ENCODE measurements at places on chromosomes 7 and 10.
A peak's percentile ranks its signal among the peaks of the same experiment; 100 is the strongest.

DNA sequence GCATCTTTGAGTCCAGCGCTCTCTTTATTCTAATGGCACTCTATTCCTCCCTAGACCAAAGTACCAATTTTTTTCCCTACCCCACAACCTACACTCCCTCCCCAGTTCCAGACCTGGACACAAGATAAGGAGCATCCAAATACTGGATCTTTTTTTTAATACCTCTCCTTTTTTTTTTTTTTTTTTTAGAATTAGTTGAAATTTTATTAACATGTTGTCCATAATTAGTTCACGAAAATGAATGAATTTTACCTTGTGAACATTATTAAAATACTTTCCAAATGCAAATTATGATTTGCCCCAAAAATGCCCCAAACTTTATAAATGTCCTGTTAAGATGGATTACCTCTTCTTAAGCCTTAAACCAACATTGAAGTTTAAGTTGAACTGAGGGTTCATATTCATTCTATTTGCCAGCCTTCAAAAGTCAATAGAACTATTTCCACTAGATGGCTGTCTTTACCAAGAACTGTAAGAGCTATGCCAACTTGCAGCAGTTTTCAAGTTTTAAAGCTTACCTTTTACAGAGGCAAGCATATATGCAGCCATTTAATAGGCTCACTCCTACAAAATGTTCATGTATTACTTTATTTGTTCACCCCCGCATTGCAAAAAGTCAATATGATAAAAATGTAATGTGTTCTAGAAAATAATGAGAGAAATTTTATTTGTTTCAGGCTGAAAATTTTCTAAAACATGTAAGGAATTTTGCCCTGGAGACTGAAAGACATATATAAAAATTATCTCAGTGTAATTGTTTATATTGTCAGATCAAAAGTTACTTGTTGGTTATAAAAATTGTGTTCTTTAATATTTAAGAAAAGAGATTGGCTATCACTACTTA lies 39.7 kb upstream of the TNKS2 start:
- no peak for DNase-seq

DNA sequence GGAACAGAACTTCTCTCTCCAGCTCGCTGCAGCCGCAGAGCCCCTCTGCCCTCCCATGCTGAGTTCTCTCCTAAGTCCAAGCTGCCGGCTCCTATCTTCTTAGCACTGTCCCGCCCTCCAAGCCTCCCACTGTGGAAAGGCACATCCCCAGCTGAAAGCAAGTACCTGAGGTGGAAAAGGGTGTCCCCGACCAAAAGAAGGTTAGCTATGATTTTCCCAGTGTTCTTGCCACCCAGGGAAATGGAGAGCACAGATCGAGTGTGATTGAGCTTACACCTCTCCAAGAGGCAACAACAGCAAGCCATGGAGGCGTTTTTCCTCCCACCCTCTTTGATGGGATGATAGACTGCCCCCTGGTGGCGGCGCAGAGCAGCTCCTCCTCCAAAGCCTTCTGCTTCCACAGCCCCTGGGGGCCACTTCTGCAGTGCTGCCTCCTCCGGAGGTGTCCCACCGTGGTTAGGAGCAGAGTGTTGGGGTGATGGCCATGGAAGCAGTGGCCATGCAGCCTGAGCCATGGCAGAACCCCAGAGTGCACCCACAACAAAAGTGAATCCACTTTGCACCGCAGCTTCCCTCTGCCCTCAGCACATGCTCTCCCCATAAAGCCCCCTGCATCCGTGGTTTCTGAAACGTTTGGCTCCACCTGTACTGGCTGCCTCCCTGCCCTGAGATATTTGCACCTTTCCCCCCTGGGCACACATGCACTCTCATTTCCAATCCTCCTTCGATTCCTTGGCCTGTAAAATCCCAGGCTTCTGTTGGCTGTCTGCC lies 143.1 kb upstream of the STK17A start:
- peak; percentile 59 for DNase-seq

GRCh38 chr10:75191821-75192568 lies 18.6 kb upstream of the VDAC2 start:
- DNase-seq, result no peak

- DNase-seq, result no peak
These were observed 26.7 kb downstream of the TBC1D12 start for GRCh38 chr10:94428766-94429707.

DNA sequence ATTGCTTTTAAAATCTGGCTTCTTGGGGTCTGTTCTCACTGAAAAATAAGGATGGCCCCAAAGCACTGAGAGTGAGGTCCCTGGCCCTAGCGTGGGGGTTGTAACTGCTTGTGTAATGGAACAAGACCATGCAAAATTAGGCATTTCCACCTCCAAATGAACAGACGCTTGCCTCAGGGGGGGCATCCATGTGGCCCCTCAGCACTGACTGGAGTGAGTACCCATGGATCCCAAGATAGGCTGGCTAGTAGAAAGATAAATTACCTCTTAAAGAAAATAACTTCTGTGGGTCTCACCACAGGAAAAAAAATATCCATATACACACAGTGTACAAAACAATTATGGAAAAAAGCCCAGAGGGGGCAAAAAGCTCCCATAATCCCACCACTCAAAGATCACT lies 15.2 kb upstream of the CPA1 start:
- DNase-seq, result no peak

- no peak for DNase-seq
These were observed 91.6 kb upstream of the ANKRD1 start for GRCh38 chr10:91012502-91012901.

GRCh38 chr7:93629291-93629801 lies 54.8 kb upstream of the CALCR start:
- DNase-seq, result no peak

DNA sequence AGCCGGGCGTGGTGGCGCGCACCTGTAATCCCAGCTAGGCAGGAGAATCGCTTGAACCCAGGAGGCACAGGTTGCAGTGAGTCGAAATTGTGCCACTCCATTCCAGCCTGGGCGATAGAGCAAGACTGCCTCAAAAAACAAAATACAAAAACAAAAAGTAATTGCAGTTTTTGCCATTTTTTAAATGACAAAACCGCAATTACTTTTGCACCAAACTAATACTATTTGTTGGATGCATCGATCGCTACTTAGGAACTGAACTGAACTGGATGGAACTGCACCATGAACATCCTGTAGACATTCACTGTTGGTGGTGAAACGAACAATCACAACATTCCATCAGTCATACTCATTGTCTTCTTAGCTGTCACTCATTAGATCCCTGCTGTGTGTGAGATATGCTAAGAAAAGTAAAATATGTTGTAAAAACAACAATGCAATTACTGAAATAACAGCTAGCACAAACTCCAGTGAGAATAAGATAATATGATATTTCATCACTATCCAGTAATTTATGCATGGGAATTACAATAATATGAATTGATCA lies 341.2 kb downstream of the ACTR3B start:
- DNase-seq, result no peak

DNA sequence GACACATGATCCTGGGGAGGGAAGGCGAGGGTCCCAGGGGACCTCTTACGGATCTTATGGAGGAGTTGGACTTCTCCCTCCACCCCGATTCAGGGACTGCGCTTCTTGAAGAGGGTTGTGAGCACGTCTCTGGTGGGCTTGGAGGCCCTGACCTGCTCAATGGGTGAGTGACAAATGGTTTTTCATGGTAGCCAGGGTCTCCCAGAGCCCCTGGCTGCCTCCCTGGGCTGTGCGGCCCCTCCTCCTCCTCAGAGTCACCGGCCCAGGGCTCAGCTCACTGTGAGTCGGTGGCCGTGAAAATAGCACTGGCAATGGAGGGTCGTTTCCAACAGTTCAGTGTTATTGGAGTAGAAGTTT lies 26.6 kb downstream of the INPP5A start:
- no peak for DNase-seq

DNA sequence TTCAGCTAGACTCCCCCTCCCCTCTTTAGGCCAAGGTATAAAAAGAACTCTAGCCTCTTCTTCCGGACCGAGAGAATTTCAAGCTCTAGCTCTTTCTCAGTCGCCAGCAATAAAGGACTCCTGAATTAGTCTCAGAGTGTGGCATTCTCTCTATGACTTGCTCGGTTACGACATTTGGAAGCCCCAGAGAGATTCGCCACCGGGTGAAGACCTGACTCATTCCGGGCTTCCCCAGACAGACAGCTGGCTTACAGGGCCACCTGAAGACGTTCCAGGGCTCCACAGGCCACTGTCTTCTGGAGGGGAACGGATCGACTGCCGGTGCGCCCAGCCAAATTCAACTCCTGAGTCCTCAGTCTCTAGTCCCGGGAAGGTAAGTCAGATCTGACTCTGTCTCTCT lies at the start of gene AKR1B15:
TSS of gene AKR1B15 (plus strand) at position 234 of the 400 bp plus-strand sequence. CDS start 15,510 bp downstream, outside the sequence.
- peak; percentile 46 for DNase-seq

DNA sequence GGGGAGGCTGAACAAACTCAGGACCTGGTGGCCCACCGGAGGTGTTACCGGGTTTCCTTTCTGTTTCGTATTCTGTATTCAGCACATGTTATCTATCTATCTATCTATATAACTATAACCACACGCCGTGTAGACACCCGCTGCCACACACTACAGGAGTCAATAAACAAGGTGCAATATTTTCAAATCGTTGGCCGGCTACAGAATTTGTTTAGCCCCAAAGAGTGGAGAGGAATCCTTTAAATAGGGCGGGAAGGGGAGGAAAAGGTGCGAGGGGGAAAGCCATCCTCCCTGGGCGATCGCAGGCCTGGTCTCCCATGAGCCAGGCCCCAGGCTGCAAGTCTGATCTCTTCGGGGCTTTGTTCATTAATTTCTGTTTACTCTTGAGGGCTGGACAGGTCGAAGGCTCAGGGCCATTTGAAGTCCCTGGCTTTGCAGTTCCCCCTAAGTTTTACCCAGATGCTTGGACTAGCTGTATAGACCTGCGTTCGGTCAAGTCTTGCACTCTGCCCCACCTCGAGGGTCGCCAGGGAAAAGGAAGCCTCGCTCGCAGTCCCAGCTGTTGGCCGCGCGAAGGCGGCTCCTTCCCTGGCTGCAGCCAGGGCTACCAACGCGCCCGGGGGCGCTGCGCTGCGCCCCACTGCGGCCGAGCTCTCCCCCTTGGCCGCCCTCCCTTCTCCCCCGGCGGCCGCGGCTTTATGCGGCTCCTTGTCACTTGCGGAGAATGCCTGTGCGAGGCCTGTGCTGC lies 3.8 kb downstream of the NKX2-3 start:
- DNase-seq, result no peak

DNA sequence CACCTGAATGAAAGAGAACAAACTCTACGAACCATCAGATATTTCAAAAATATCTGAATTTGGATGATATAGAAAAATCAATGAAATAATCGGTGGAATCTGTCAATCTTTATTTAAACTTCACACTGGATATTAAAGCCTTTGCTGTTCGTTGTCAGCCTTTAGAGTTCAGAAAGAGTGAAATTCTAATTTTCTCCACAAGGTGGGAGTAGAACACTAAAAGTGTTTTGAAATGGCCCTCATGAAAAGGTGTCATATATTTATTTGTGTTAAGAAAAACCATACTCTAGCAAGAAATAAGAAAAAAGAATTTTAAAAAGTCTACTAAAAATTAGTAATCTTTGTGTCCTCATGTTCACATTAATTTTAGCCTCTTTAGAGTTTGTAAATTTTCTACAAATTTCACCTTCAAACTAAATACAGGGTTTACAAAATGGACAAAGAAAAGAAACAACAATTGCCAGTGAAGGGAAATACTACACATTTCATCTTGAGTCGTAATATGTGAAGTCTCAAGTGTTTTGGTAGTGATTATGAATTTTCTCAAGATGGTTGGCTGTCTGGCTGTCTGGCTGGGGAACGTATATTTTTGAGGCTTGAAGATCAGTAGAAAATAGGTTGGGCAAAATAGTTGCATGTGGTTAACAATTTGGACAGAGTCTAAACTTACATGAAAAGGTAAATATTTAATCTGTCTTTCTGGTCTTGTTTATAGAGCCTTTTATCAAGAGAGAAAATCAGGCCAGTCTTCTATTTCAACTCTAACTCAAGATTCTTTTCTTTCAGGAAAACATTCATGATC lies 43.7 kb downstream of the DNAJB9 start:
- DNase-seq, result no peak

GRCh38 chr7:95594185-95594584 lies 2.1 kb downstream of the PDK4 start:
- DNase-seq, result no peak

DNA sequence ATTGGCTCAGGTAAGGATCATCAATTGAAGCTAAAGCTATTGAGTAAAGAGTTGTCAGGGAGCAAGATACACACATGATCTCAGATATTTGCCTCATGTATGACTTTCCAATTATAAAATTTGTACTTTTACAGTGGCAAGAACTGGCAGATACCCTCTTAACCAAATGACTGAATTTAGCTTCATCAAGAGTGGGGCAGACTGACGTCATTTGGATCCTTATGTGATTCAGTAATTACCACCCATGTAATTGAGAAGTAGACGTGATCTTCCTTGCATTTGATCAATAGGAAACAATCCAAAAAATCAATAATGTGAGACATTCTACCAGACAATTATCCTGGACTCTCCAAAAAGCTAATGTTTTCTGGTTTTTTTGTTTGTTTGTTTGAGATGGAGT lies 8.9 kb downstream of the LRRC72 start:
- DNase-seq, result no peak

Measured in GM12892 (cell line).